ENCODE measurements at places on chromosomes 16 and 17. TPM values are rescaled to one million over a fixed set of nuclear protein-coding genes. Genes with fewer than 3 reads are reported as not detected.

The SEPTIN1 gene
- total RNA-seq: not detected

- DNase-seq: peak; percentile 46
Measured at GRCh38 chr16:19898924-19899604, 14.4 kb upstream of the GPRC5B start.

The CRYBA1 gene
- total RNA-seq: not detected

DNA sequence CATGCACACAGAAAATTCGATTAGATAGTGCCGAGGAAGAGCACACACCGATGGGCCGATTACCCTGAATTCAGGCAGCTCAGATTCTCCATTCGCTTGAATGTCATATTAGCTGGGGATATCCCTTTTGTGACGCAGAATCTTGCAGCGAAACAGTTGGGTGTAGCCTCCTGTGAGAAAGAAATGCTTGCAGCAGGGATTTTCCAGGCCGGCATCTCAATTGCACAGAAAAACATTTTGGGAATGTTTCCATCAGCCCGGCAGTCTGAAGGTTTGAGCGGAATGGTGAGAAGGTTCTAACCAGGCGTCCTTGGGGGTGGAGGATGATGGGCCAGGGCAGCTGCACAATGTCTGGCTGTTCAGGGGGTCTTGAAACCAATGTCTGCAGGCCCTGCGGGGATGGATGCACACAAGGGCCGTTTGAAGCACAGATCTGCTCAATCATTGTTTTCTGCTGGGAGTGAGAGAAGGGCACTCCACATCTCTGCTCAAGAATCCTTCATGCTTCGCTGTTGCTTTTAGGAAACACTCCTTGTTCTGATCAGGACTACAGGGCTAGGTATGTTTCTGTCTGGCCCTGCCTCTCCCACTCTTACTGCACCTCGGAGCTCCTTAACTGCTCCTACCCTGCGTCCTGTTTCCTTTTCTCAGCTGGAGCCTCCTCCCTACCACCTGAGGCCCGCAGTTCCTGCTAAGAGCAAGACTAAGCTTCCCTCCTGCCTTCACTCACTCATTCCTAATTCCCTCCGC lies 94.6 kb downstream of the CMIP start:
- no peak for DNase-seq

DNA sequence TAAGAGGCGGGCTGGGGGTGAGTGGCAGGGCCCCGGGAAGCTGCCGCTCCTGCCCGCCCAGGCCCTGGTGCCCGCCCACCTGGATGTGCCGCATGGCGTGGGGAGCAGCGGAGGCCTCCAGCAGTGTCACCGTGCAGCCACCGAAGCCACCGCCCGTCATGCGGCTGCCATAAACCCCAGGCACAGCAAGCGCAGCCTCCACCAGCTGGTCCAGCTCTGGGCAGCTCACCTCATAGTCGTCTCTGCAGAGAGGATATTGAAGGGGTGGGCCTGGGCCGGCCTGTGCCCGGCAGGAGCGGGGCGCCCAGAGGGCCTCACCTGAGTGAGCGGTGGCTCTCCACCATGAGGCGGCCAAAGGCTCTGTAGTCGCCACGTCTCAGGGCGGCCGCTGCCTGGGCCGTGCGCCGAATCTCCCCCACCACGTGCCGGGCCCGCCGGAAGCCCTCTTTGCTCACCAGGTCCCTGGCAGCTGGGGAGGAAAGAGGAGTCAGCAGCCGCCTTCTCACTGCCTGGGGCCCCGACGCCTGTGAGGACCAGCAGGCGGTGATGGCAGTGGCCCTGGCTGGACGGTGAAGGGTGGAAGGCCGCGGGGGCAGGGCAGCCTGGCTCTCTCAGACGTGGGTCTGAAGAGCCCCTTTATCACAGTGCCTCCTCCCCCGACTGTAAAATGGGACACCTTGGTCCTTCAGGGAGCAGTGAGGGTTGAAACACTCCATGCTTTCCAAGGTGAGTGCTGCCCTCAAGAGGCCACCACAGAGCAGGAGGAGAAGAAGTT lies 6.7 kb downstream of the GALK1 start:
- DNase-seq: no peak
